ENCODE measurements at places on chromosomes 6 and 20.

GRCh38 chr20:10863337-10864060, 189.7 kb upstream of the JAG1 start:
- DNase-seq, result no peak

DNA sequence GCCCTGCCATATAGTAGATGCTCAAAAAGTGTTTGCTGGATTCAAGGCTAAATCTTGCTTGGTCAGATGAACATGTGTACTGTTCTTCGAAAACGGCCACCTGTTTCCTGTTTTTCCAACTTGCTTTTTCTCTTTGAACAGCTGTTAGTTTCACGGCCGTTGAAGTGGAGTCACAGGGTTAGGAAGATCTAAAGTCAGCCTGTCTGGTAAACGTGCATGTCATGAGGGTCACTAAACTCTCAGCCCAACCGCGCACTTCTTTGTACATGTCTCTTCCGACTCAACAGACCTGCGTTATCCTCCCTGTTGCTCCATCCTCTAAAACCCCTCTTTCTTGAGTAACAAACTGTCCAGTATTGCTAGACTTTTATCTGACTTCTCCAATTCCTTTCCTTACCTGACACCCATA, 93.2 kb upstream of the MAN1A1 start:
- DNase-seq, result no peak

- peak; percentile 22 for DNase-seq
Observed at GRCh38 chr6:29011276-29011734, 6.2 kb upstream of the ZNF311 start.

- DNase-seq, result no peak
Observed at GRCh38 chr6:28865401-28866204, 58.2 kb downstream of the TRIM27 start.

- DNase-seq, result no peak
Observed at GRCh38 chr6:165060720-165061119, 248.7 kb downstream of the C6orf118 start.

DNA sequence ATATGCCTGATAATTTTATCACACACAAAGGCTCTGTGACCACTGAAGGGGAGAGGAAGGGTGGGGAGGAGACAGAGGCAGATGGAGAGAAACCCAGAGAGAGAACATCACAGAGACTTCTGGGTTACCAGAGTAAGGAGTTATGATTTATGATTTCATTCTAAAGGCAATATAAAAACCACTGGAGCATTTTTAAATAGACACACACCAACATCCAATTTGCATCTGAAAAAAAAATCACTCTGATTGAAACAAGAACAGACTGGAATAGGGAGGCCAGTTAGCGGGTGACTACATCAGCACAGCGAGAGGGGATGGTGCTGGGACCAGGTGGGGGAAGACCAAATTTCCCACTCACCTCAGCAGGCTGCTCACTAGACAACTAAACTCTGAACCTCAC, 104.8 kb downstream of the AGPAT4 start:
- DNase-seq, result no peak

GRCh38 chr6:36593569-36594028, 563 bp upstream of the SRSF3 start:
- DNase-seq, result no peak

GRCh38 chr20:35179292-35180212, 7.7 kb downstream of the PROCR start:
- DNase-seq, result no peak

DNA sequence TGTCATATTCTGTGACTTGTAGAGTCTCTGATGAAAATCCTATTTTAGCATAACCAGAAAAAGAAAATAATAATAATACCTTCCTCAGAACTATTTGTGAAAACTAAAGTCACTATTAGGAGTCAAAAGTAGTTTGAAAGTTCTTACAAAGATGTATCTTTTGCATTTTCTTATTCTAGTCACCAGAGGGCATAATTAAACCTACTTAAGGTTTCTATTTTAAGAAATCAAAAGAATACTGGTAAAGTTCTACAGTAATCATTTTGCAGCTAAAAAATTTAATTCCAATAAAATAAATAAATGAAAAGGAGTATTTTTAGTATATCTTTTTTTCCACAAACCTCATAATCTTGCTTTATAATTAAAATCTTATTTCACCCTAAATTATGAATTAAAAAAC, 28.0 kb upstream of the MCM9 start:
- DNase-seq, result no peak

DNA sequence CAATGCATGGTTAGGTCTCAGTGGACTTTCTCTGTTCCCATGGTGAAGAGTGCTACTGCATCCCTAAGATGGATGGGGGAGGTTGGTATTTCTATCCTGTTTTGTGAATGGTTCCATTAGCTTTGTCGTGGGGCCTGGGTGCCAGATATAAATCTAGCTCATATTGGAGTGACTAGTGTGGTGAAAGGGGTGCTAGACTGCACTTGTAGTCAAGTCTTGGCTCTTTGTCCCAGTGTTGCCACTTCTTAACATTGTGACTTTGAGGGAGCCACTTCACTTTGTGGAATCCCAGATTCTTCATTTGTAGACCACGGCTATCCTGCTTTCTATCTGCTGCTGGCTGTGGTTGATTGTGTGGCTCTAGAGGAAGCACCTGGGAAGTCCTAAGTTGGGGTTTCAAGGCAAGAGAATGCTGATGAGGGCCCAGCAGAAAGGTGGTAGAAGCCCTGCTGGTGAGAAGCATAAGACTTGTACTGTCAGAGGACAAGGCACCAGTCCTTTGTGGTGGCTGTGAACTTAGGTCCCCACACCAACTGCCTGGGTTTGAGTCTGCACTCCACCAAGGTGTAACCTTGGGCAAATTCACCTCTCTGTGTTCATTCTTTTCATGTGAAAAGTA, 44.1 kb downstream of the VAPB start:
- DNase-seq, result no peak

DNA sequence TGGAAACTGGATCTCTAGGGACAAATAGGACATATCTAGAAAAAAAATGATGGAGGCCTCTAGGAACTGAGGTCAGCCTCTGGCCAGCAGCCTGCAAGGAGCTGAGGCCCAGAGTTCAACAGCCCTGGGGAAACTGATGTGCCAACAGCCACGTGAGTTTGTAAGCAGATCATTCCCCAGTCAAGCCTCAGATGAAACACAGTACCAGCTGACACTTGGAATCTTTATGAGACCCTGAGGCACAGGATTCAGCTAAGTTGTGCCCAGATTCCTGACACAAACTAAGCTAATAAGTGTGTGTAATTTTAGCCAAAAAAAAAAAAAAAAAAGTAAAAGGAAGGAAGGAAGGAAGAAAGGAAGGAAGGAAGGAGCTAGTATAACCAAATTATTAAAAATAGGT, 1059.8 kb upstream of the MAP3K7 start:
- DNase-seq, result no peak

DNA sequence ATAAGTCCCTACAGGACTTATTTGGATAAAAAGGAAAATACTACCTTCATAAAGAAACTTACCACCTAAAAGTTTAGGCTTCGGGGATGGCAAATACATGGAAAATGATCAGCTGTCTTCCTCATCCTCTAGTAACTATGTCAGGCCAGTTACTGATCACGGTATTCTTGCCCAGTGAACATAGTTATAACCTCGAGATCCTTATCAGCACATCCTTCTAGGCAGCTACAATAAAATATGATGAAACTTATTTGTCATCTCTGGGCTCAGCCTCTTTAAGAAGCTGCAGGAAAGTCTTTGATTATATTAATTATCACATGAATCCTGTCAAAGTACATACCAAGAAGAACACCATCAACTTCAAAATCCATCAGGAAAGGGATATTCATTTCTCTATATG, 41.8 kb downstream of the SF3B5 start:
- no peak for DNase-seq

Data from activated CD4-positive, alpha-beta T cell treated with anti-CD3 and anti-CD28 coated beads for 1 hour (primary cell).